Bronchial smooth muscle cell (primary cell): ENCODE measurements at places on chromosomes 1 and 21. TPM values are rescaled to one million over a fixed set of nuclear protein-coding genes. Genes with fewer than 3 reads are reported as not detected.

Gene CHODL
- total RNA-seq: 0.16 TPM in 1 of 2 replicates, not detected in the other

Gene FCER1G
- not detected in 2 replicates for total RNA-seq

Gene CYP2J2
- total RNA-seq: under 0.01 and 0.17 TPM in 2 replicates

Gene ILDR2
- total RNA-seq: not detected in 2 replicates

Gene CCSAP
- total RNA-seq: 2.1 and 3.3 TPM in 2 replicates

Gene KRTAP12-2
- total RNA-seq: not detected in 2 replicates

Gene TUFT1
- total RNA-seq: 1.5 and 5.2 TPM in 2 replicates

Gene TNFRSF14
- total RNA-seq: 21.3 and 33.7 TPM in 2 replicates

Gene USP16
- 29.4 and 33.7 TPM in 2 replicates for total RNA-seq

Gene TIE1
- total RNA-seq: 0.34 and 0.79 TPM in 2 replicates

Gene PHLDA3
- total RNA-seq: 120 and 177 TPM in 2 replicates

Gene SAMD13
- total RNA-seq: 0.94 and 1.1 TPM in 2 replicates

Gene CREB3L4
- total RNA-seq: 7.6 and 8.0 TPM in 2 replicates

Gene ANKRD65
- total RNA-seq: 1.1 and 1.9 TPM in 2 replicates

Gene IER5
- 12.9 and 18.4 TPM in 2 replicates for total RNA-seq

Gene TMEM52
- total RNA-seq: 0.32 TPM in 1 of 2 replicates, not detected in the other

Gene NES
- total RNA-seq: 30.8 and 63.4 TPM in 2 replicates

Gene CELSR2
- 0.34 and 0.63 TPM in 2 replicates for total RNA-seq

Gene TTLL7
- 12.9 and 14.5 TPM in 2 replicates for total RNA-seq

Gene VWA1
- 3.4 and 3.9 TPM in 2 replicates for total RNA-seq

Gene GPATCH2
- 11.3 and 15.3 TPM in 2 replicates for total RNA-seq

Gene NBPF9
- 14.8 and 16.1 TPM in 2 replicates for total RNA-seq

Gene TMOD4
- total RNA-seq: not detected in 2 replicates

Gene FAM72A
- 3.3 and 3.4 TPM in 2 replicates for total RNA-seq
